GF-D8 (cell line): ENCODE measurements at places on chromosomes 11 and 22.
A peak's percentile ranks its signal among the peaks of the same experiment; 100 is the strongest.

DNA sequence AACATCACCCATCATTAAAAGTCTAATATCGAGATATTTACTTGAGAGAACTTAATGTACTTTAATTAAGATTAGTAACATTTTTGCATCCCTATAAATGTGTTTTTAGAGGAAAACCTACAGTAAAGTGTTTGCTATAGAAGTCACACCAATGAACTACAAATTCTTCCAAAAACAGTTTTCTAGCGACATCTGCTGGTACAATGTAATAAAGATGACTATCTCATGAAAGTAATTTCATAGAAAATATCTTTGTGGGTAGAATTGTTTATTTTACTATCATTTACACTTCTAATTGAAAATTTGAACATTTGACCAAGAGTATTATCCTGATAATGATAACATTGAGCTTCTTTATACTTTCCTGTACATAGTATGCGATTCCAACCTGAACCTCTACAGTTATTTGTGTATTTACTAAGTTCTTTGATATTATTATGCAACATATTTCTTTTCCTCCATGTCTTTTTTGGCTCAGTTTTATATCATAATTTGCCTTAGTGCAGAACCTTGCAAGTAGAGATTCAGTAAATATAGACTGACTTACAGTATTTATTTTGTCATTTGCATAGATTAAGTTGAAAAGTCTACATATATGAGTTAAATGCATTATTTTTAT is 252.7 kb downstream of the TMEM135 start:
- DNase-seq, result no peak

- DNase-seq, result no peak
Observed at GRCh38 chr11:111793863-111794262, 27.7 kb upstream of the PPP2R1B start.

GRCh38 chr11:34235189-34235588 is 122.6 kb downstream of the ABTB2 start:
- no peak for DNase-seq

- no peak for DNase-seq
Observed at GRCh38 chr11:23413057-23413456, 552.8 kb upstream of the CCDC179 start.

DNA sequence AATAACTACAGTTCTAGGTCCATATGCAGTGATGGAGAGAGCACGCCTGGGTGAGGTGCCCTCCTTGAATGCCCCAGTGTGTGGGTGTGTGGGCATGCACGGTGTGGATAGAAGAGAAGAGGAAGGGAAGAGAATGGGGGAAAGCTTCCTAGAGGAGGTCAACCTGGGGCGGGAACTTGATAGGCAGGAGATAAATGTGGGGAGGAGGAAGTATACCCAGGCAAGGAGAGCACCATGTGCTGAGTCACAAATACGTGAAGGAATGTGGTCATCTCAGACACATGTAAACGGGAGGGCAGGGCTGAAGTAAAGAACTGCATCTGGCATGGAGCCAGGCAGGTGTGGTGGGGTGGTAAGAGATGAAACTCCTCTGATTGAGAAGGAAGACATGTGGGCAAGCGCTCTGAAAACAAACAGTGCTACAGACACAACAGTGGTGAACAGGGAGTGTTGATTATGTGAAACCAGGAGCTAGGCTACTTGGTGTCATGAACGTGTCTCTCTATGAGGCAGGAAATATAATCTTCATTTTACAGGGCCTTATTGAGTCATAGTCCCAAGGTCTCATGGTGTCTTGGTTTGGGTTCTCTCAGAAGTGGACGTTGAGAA is 61.5 kb upstream of the EED start:
- peak; percentile 11 for DNase-seq

DNA sequence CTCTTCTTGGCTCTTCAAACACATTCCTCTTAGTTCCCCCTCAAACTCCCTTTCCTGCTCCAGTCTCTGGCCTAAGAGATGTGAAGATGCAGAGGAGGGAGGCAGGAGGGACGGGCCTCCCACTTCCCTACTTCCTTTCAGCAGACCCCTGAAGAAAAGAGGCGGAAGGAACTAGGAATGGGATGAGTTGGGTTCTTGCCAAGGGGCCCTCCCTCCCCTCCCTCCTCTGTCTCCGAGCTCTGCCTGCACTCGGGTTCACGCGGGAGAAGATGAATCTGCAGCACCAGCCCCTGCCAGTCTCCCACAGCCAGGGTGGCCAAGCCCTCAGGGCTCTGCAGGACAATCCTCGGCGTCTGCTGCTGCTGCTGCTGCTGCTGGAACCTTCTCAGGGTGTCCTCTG is 24.3 kb upstream of the PKNOX2 start:
- no peak for DNase-seq

- DNase-seq, result no peak
Observed at GRCh38 chr11:35539256-35539655, 13.8 kb upstream of the PAMR1 start.

DNA sequence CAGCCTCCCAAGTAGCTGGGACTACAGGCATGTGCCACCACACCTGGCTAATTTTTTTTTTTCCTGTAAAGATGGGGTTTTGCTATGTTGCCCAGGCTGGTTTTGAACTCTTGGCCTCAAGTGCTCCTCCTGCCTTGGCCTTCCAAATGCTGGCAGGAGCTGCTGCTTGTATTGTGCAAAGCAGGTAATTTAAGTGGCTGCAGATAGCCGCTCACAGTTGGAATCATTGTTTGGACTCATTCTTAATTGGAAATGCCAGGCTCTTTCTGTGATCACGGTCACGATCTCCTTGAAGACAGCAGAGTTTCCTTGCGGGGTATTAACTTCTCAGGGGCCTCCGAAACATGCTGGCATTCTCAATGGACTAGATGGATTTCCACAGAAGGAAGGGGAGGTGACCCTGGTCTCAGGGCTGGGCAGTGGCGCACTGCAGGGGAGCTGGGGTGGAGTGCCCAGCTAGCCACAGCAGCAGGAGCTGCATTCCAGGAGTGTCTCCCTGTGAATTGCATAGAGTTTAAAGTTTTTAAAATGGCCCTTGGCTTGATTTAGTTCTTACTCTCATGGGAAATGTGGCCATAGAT is 136.1 kb downstream of the MORC2 start:
- DNase-seq, result no peak

GRCh38 chr11:128970598-128971190 is 28.0 kb upstream of the TP53AIP1 start:
- DNase-seq, result no peak

GRCh38 chr11:102153082-102153481 is 42.8 kb downstream of the YAP1 start:
- DNase-seq, result no peak

- no peak for DNase-seq
Observed at GRCh38 chr11:69891421-69892236, 72.4 kb upstream of the FGF3 start.

DNA sequence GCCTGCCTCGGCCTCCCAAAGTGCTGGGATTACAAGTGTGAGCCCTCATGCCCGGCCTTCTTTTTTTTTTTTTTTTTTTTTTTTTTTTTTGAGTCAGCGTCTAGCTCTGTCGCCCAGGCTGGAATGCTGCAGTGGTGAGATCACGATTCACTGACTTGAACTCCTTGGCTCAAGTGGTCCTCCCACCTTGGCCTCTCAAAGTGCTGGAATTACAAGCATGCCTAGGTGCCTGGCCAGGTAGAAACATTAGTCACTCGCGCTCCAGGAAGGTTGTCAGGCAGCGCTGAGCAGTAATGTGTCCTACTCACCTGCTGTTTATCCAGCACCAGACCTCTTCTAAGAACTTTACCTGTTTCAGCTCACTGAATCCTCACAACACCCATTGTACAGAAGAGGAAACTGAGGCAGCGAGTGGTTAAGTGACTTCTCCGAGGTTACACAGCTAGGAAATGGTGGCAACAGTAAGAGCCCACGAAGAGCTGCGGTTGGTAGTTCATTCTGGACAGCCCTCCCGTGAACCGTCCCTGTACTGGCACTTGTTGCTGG is 496 bp upstream of the CST6 start:
- no peak for DNase-seq

- DNase-seq, result no peak
Observed at GRCh38 chr11:3197878-3198528, 20.6 kb downstream of the MRGPRG start.

DNA sequence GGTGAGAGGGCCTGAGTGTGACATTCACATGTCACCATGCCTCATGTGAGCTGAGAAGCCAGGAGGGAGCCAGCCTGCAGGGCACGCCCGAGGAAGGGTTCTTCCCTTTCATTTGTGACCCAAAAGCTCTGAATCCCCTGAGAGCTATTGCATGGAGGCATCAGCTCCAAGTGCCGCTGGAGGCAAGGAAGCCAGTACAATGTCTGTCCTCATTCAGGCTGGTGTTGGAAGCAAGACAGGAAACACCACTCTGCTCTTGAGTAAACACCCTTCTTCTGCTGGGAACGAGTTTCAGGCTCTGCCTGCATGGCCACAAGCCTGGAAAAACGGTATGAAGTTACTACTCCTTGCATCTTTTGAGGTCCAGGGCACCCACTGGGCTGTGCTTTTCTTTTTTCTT is 83.8 kb upstream of the LARGE1 start:
- no peak for DNase-seq

GRCh38 chr22:32206774-32207758 is 2.2 kb upstream of the RFPL2 start:
- DNase-seq, result no peak

DNA sequence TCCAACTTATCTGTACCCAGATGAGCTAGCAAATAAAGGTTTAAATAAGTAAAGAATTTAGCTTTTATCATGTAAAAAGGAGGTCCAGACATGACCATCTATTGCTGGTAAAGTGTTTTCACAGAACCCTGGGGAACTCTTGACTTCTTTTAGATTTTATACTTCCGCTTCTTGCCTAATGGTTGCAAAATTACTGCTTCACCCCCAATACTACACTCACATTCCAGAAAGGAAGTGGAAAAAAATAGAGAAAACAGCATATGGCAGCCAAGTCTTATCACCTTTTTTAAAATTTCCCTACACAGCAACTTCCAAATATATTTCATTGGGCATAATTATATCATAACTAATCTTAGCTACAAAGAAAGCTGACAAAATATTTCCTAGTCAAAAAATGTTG is 12.1 kb downstream of the BBOX1 start:
- DNase-seq, result no peak

GRCh38 chr11:10323793-10324170 is 18.9 kb downstream of the ADM start:
- DNase-seq, result no peak

GRCh38 chr11:47586098-47586855 is at the start of gene FAM180B:
TSS of gene FAM180B (plus strand) at chr11:47586678. CDS start at chr11:47586769, 91 bp downstream.
- DNase-seq, result no peak

DNA sequence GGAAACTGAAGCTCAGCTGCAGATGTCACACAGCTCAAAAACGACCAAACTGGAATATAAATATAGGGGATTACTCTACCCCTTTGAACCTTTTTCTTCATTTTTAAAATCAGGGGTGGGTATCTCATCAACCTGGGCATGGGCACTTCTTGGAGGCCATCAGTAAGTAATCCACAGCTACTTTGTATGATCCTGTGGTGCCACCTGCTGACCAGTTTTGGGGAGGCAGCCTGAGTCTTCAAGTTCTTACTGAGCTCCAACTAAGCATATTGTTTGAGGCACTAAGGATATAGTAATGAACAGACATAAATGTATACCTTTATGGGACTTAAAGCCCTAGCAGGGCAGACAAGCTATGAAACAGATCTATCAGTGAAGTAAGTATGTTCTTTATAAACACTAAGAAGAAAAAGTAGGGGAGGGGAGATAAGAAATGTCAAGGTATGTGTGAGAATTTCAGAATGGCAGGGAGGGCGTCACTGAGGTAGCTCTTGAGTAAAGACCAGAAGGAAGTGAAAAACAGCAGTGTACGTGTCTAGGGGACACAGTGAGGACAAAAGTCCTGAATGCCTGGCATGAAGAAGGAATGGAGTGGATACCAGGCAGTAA is 18.4 kb downstream of the TUB start:
- DNase-seq, result no peak

DNA sequence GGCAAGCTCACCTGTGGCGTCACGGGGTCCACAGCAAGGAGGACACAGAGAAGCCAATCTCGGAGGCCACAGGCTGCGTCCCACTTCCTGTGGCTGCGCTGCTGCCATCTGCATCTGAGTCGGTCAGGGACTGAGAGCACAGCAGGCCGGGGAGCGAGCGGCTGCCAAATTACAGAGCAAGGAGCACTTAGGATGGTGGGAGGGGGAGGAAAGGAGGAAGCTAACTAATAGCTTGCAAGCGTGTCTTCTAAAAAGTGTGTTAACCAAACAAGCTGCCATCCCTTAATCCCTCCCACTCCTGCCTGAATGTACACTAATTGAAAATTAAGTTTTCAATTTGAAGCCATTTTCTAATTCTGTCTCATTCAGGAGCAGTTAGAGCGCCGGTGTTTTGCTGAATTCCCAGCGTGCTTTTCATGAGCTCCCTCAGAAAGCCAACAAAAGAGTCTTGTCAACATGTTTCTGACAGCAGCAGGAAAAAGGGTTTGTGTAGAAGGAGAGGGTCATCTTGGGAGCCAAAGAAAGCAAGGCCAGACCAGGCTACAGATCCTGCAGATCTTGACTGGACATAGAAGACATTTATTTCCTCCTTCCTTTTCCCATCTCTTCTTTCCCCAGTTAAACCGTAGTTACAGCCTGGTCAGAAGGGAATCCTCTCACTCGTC is 42.4 kb upstream of the API5 start:
- no peak for DNase-seq

DNA sequence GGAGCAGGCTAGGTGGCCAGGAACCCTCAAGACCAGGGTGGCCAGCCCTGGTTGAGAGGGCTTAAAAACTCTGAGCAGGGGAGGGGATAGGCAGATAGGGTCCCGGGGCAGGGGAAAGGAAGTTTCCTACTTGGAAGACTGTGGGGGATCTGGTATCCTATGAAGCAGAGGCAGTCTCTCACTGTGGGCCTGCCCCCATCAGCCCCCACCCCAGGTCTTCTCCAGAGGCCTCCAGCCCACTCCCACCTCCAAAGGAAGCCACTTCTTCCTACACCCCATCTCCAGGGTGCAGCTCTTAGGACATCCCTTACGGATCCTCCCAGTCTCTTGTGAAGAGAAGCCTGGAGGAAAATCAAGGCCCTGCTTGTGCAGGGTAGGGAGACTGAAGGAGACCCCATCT is 16.3 kb downstream of the SCN4B start:
- no peak for DNase-seq

GRCh38 chr22:50670513-50670912 is 2.1 kb upstream of the SHANK3 start:
- DNase-seq, result no peak

- DNase-seq, result no peak
Observed at GRCh38 chr11:84855508-84856245, 771.5 kb downstream of the DLG2 start.
